ENCODE measurements at places on chromosomes 1 and 21.

- peak; percentile 66 for DNase-seq
Observed at GRCh38 chr1:210446479-210446878, 117.8 kb downstream of the HHAT start.

GRCh38 chr1:17984583-17984982, 123.0 kb upstream of the IGSF21 start:
- DNase-seq: no peak

GRCh38 chr1:226463925-226464586, 56.2 kb upstream of the PARP1 start:
- DNase-seq: no peak

DNA sequence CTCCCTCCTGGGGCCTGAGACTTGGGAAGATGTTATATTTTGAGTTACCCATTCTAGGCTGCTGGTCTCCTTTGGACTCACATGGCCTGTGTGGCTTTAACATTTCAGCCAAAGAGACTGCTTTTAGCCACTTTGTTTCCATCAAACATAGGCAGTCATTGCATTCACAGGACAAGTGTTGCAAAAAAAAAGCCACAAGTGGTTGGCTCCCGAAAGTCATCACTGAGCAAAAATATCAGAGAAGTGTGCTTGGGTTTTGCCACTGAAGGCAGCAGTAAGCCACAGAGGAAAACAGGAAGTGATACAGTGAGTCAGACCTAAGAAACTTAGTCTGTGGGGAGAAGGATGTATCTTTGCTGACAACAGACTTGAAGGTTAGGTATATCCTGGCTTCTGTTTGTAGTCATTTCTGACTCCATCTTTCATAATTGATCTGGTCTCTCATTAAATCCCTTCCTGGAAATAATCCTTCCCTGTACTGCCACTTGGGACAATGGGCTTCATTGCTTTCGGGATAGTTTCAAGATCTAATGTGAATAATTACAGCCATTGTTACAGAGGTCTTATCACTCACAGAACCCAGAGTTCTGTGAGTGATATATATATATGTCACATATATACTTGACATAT, 80.9 kb downstream of the COLGALT2 start:
- DNase-seq: peak; percentile 15

DNA sequence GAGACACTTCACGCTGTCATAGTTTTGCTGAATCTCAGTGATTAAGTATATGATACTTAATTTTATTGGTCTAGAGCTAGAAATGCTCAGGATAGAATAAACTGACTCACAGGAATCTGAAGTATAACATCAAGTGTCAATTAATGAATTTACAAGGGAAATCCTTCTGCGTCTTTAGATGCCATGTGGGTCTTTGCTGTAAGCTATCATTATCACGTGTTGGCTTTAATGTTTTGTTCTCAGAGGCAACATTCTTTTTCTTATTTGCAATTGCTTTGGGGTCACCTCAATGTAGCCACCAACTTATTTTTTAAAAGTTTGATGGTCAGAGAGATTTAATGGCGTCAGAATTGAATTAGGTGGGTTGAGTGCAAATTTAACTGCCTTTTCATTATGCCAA, 680.1 kb upstream of the PTBP2 start:
- no peak for DNase-seq

- DNase-seq: no peak
Observed at GRCh38 chr1:21910558-21911204, 26.4 kb downstream of the HSPG2 start.

- no peak for DNase-seq
Observed at GRCh38 chr1:61337441-61337951, 255.1 kb downstream of the NFIA start.

- DNase-seq: no peak
Observed at GRCh38 chr21:25360593-25360992, 246.7 kb downstream of the MRPL39 start.

GRCh38 chr1:112806090-112806642, 91.0 kb upstream of the PPM1J start:
- DNase-seq: no peak

DNA sequence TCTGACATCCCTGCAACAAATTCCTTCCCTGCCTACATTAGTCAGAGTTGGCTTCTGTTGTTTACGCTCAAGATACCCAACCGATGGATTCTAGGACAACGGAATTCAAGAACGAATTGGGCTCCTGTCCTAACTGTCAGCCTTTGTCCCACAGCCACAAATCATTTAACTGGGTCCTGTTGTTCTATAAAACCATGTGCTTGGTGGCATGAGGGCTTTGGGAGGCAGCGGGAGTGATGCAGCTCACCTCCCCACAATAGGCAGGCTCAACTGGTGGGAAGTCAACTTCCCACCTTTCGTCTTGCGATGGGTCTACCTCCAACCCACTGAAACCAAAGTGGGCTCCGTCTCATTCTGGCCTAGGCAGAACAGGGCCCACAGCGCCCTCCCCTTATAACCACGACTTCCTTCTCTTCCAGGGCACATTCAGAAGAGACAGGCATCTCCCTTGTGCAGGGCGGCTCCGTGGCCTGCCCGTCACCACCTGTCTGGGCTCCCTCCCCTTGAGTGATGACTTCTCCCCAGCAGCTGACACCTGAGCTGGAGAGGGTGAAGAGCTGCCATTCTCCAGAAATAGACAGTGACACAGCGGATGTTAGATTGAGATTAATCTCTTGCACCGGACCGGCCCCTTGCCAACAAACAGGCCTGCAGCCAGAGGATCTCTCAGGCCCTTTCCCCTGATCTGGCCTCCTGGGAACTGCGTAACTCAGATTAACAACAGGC, 26.5 kb downstream of the LRRC38 start:
- no peak for DNase-seq

DNA sequence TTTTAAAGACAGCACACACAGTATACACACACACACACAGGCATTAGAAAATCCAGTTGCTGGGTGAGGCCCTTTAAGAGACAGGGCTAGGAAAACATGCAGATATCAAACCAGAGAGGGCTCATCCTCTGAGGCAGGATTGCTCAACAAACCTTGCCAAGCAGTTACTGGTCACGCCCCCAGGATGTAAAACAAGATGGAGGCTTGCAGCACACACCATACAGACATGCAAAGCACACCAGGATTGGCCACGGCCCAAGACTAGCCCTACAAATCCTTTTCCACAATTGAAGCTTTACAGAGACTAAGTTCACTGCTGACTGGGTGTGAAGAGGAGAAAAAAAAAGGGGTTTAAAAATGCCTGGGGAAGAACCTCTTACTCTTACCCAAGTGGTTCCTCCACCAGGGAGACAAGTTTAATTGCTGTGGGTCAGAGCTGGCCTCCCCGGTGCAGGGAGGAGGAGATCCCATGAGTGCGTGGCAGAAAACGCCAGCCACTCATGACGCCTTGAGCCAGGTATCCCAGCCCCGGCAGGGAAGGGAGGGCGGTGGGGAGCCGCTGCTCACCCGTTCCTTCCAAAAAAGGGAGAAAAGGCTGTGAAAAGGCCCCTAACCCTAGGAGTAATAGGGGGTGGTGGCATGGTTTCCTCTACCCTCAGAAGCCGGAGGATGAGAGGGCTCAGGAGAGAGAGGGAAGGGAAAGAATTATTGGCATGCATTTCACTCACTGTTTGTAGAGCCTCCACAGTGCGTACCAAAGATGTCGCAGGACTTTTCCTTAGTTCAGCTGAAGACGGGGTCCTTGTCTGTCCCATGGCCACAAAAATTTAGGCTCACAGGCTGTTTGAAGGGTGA, 594.6 kb upstream of the ZP4 start:
- no peak for DNase-seq

DNA sequence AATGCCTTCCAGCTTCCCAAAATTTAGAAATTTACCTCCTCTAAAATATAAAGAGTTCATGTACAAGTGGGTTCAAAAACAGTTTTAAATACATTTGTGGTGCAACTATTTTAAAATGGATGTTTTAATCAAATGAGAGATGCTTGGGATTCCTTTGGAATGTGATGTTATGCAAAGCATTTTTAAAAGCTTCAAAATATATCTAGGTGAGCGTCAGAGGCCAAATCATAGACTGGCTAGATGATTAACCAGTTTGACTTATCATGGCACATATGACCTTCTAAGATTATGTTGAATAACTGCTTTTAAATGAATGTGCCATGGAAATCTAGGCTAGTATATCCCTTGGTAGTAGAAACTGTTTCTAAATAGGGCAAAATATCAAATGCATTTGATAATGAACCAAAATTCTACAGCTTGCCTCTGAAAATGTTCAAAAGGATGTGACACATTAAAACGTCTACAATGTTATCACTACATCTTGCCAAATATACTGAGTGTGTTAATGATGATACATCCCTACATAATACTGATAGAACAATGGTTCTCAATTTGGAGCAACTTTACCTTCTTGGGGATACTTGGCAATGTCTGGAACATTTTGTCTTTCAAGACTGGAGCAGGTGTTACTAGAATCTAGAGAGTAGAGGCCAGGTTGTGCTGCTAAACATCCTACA, 650.9 kb upstream of the ADGRL2 start:
- no peak for DNase-seq

DNA sequence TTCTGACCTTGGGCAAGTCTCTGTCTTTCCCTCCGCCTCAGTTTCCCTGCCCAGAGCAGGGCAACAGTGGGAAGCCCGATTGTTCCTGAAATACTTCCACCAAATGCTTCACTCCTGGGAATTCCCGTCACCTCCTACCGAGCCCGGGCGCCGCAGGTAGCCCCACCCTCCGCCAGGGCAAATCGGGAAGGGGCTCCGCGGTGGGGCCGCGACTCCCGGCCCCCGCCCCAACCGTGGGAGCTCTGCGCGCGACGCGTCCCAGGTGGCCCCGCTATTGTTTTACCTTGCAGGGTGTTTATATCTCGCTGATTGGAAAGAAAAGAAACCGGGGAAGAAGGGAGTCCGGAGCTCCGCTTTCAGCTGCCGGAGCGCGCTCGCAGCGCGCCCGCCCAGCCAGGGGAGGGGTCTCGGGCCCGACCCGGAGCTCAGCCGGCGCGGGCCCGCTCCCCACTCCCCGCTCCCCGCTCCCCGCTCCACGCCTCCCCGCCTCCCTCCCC, 407 bp downstream of the IGSF3 start:
- DNase-seq: no peak

DNA sequence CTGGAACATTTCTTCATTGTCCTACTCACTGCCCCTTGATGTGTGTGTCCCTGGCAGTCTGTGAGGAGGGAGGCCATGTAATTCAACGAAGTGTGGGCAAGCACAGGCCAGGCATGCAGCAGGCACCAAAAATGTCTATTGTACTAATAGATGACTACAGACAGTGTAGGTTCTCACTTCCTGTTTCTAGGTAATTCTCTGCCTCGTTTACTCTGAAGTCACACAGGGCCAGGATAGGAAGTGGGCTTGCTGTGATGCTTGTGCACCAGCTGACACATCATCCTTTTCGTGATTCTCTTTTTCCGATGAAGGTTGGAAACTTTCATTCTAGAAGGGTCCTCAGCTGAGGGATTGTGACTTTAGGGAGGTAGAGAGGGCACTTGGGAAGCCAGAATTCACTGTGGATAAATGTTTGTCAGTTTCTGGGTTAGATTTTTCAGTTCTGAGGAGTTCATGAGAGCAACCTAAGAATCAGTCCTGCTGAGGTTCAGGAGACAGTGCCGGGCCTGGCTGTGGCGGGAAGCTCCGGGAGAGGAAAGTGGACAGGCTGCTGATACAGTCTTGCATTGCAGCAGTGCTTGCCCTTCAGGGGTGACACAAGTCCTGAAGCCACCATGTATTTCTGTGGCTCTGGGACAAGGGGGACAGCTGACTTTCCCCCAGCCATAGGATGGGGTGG, 4.3 kb upstream of the CSF1 start:
- DNase-seq: peak; percentile 52

DNA sequence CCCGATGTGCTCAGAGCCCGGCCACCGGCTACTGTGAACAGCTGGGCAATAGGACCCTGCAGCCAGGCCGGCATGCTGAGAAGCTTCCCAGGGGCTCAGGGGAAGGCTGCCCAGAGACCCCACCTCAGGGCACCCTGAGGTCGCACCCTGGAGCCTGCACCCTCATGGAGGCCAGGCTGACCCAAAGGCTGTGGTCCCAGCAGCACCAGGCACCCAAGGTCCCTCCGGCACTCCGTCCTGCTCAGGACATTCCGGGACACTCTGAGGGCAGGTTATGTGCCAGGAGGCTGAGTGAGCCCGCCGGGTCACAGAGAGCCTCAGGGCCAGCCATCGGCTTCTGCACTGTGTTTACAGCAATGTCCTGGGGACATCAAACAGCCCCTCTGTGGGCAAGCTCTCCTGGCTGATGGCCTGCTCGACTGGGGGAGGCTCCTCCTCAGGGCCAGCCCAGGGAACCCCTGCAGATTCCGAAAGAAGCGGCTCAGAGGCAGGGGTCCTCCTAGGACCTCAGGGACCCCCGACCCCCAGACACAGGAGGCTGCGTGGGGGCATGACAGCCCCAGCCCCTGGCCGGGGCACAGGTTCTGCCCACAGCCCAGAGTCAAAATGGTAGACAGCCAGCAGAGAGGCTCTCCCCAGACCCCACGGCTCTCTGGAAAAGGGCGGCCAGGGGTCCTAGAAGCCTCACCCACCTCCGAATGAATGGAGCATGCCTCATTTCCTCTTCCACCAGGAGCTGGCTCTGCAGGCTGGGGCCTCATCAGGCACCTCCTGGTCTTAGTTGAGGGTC, 8.2 kb downstream of the SLC19A1 start:
- no peak for DNase-seq

- DNase-seq: no peak
Observed at GRCh38 chr1:234295626-234296025, 77.6 kb upstream of the COA6 start.

DNA sequence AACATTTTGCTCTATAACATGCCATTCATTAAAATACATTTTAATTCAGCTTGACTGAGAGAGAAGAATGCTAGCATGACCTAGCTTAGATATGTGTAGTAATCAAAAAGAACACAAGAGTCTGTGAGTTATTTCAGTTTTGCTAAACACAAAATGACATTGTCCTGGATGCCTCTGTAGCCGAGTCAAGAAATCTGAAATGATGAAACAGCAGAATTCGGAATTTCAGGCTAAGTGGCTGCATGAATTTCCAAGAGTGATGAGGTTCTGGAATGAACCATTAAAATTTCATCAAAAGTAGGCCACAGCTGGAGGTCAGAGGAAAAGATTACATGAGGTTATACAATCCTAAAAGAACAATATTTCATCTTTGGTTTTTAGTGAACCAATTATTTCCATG, 79.1 kb upstream of the CXADR start:
- no peak for DNase-seq

DNA sequence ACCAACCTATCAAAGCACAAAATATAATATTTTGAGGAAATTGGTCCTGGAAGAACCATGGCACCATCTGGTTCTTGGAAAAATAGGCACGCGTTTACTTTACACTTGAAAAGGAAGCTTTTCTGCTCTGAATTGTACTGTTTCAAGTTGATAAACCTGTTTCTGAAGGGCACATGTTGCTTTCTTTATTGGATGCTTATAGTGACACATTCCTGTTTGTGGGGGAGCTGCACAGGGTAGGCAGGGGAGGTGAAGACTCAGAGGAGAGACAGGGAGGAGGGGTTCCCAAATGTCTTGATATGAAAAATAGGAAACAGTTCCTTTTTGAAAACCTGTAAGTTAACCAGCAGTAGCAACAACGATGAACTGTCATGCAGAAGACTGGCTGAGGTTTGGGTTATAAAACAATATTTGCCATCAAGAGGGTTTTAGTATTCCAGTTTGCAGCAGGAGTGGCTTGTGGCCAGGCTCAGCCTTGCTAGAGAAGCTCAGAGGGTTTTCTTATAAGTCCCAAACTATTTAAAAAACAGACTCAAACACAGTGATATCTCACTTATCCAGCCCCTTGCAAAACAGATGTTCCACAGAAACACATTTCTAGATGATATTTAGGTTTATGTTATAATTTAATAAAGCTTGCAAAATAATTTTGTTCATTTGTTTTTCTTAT, 127.0 kb upstream of the MROH9 start:
- no peak for DNase-seq

GRCh38 chr1:238832106-238832505, 554.3 kb upstream of the CHRM3 start:
- DNase-seq: no peak
